GM04504 (cell line): ENCODE measurements at places on chromosomes 4 and X.
A peak's percentile ranks its signal among the peaks of the same experiment; 100 is the strongest.

DNA sequence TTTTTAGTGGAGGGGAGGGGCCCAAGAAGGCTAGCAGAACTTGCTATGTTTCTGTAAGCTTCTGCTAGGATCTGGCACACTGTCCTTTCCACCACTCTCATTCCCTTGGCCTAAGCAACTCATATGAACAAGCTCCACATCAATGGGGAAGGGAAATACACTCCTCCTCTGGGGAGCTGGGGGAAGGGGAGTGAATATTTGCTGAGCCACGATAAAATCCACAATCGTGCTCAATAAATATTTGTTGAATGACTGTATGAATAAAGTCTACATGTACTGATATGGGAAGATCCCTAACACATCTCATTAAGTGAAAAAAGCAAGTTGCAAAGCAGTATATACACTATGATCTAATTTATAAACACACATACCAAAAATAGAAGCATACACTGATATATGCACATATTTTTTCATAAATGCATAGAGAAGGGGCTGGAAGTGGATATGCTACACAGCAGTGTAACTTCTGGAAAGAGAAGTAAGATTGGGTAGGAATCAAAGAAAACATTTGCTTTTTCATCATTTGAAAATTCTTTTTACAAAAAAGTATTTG lies 95.8 kb upstream of the EFHC2 start:
- DNase-seq, result no peak

GRCh38 chrX:47483306-47484268 lies 565 bp upstream of the ZNF41 start:
- no peak for DNase-seq

- no peak for DNase-seq
Measured at GRCh38 chr4:170949084-170949483, 859.3 kb upstream of the AADAT start.

- no peak for DNase-seq
Measured at GRCh38 chrX:39397561-39398199, 596.4 kb downstream of the MID1IP1 start.

GRCh38 chrX:44305921-44306320 lies 37.6 kb downstream of the EFHC2 start:
- no peak for DNase-seq

GRCh38 chr4:74770226-74770910 lies 24.0 kb downstream of the BTC start:
- no peak for DNase-seq

- no peak for DNase-seq
Measured at GRCh38 chr4:149173241-149174013, 642.2 kb downstream of the IQCM start.

GRCh38 chr4:48557478-48557877 lies 67.4 kb downstream of the ZAR1 start:
- DNase-seq, result no peak

DNA sequence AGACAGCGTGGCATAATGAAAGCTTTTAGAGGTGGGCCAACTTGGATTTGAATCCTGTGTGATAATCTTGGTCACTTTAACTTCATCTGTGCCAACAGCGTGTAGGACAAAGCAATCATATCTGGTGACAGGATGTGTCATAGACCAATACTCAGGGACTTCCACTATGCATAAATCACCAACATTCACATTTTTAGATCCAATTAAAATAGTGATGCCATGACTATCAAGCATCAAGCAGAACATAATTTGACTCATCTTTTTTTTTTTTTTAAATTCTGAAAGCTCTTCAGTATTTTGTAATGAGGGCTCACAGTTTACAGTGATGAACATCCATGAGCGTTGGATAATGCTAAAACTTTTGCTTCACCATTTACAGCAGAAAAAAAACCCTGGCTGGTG lies 27.3 kb upstream of the RAPGEF2 start:
- DNase-seq, result peak; percentile 58

- DNase-seq, result no peak
Measured at GRCh38 chr4:16858275-16858752, 40.1 kb downstream of the LDB2 start.
